ENCODE measurements at places on chromosomes 2 and 18.

GRCh38 chr2:38038682-38039081 is 37.3 kb downstream of the CYP1B1 start:
- DNase-seq = no peak

GRCh38 chr18:5729983-5730699 is 165.2 kb downstream of the TMEM200C start:
- no peak for DNase-seq

DNA sequence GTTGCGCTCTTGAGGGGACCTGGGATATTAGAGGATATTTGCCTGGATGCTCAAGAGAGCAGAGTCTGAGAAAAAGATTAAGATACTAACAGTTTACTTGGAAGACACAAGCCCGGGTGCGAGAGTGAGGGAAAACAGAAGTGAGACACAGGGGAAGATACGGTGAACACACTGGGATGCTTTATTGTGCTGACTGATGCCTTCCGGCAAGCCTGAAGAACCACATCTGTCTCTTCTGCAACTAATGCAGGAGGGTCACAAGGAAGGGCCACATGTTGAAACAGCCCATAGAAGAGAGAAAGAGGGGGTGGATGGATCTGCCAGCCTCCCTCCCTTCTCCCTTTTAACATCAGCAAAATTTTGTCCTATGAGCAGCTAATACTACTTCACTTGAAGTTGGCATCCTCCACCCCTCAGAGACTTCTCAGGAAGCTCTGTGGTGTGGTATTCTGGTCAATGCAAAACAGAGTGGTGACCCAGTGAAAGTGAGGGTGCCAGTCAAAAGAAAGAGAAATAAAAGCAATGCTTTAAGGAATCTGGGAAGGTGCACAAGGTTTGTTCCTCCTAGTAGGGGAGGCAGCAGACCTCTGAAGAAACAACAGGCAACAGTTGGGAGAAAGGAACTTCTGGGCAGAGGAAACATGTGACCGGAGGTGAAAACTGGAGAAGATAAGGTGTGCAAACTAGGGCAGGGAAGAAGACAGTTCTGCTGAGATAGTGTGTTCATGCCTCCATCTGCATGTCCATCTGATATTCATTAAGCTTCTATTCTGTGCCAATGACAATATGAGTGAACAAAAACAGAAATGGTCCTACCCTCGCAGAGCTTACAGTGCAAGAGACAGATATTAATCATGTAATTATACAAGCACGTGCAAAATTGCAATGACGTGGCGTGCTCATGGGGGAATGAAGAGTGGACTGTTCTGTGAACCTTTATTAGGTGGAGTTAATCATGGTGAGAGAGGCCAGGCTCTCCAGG is 107.1 kb downstream of the LYPD6B start:
- no peak for DNase-seq

DNA sequence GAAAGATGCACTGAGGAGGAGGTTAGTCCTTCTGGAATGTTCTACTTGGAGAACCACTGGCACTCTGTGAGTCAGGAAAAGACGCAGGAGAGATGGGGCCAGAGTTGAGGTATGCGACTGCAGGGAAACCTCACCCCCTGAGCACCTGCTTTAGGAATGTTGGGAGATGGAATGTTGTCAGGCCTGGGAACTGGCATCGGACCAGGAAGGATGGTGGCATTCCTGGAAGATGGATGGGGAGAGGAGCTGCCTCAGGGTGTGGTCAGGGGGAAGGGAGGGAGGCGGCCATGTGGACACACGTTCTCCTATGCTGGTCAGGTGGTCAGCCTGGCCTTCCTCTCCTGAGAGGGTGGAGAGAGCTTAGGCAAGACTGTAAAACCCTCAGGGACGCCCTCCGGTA is 146.3 kb downstream of the CELF4 start:
- no peak for DNase-seq

DNA sequence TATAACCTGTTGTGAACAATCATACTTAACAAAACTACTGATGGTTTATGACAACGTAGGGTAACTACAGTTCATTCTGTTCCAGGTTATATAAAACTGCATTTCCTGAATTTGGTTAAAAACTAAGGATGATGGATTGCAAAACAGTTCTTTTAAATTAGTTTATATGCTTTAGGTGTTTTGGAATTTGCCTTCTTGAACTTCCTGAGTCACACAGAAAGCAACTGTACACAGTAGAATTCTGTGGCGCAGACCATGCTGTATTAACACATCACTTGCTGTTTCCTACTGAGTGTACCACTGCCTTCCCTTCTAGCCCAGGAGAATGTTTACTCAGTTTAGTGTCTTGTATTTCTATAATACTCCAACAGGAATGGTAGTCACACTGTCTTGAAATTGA is 19.4 kb downstream of the ITGB1BP1 start:
- no peak for DNase-seq

- no peak for DNase-seq
These were observed 140.3 kb downstream of the CYRIA start for GRCh38 chr2:16525265-16525887.

- no peak for DNase-seq
These were observed 40.1 kb upstream of the TMEM177 start for GRCh38 chr2:119638685-119639554.

GRCh38 chr18:68519336-68519735 is 195.6 kb downstream of the TMX3 start:
- no peak for DNase-seq

GRCh38 chr2:120518819-120519218 is 172.9 kb downstream of the INHBB start:
- no peak for DNase-seq
